Right atrium auricular region (tissue), 2 donors: ENCODE measurements at places on chromosomes 11 and 22. TPM values are rescaled to one million over a fixed set of nuclear protein-coding genes. Genes with fewer than 3 reads are reported as not detected.

The C11orf87 gene
- not detected for total RNA-seq

DNA sequence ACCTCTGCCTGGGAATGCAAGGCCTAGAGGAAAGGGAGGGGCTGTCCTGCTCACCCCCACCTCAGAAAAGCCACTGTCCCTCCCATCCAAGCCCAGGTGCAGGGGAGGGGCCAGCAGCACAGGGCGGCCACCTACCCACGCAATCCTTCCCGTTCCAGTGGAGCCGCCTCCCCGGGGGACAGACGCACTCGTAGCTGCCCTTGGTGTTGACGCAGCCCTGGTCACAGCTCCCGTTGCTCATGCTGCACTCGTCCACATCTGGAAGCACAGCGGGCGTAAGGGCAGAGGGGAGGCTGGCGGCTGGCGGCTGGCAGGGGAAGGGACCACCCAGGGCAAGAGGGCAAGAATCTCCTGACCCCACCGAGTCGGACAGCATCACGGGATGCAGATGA is 40.3 kb upstream of the TTLL12 start:
- no peak for DNase-seq

The SLC22A25 gene
- not detected for total RNA-seq

DNA sequence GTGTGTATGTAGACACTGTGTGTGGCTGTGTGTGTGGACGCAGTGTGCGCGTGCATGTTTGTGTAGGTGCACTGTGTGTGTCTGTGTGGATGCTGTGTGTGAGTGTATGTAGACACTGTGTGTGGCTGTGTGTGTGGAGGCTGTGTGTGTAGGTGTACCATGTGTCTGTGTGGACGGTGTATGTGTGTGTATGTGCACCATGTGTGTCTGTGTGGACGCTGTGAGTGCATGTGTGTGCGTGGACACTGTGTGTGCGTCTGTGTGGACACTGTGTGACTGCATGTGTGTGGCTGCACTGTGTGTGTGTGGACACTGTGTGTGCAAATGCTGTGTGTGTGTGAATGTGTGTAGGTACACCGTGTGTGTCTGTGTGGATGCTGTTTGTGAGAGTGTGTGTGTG is 10.3 kb downstream of the TRPM5 start:
- no peak for DNase-seq

DNA sequence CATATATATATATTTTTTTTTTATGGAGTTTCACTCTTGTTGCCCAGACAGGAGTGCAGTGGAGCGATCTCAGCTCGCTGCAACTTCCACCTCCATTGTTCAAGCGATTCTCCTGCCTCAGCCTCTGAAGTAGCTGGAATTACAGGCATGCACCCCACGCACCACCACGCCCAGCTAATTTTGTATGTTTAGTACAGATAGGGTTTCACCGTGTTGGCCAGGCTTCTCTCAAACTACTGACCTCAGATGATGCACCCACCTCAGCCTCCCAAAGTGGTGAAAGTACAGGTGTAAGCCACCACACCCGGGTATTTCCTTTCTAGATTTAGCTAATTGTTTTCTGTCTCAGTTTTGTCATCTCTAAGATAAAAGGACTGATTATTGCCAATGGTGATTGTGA is 821.1 kb downstream of the CNTN5 start:
- DNase-seq = no peak
